Amniotic epithelial cell (primary cell): ENCODE measurements at places on chromosomes 3 and 15.

- DNase-seq = no peak
These were observed 292.1 kb downstream of the FGF12 start for GRCh38 chr3:192435241-192435640.

DNA sequence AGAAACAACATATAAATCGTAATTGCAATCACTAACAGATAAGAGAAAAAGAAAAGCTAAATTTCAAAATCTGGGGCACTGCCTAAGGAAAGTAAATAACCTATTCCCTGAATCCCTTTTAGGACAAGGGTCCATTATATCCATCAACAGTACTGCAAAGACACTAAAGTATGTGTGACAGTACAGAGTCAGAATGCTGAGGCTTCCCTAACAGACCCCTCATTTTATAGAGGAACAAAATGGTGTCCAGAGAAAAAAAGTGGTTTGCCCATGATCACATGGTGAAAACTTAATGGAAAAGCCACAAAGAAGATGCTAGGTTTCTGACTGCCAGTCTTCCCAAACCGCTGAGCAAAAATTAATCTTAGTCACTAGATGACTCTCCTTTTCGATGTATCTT is 93.8 kb downstream of the DHX30 start:
- DNase-seq = no peak

DNA sequence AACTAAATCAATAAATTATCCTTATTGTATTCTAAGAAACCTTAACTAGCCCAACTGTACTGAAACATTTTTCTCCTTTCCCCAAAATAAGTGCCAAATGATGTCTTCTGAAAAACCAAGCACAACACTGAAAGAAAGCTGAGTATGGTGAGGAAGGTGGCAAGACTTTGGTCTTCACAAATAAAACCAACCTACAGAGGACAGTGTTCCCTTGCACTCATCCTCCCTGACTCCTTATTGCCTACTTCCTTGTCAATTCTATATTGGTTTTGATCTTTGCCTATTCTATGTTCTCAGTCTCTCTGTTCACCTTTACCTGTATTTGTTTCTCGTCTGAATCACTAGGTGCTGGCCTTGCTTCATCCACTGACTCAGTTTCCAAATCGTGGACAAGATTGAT is 490.1 kb upstream of the ZNF385D start:
- no peak for DNase-seq

DNA sequence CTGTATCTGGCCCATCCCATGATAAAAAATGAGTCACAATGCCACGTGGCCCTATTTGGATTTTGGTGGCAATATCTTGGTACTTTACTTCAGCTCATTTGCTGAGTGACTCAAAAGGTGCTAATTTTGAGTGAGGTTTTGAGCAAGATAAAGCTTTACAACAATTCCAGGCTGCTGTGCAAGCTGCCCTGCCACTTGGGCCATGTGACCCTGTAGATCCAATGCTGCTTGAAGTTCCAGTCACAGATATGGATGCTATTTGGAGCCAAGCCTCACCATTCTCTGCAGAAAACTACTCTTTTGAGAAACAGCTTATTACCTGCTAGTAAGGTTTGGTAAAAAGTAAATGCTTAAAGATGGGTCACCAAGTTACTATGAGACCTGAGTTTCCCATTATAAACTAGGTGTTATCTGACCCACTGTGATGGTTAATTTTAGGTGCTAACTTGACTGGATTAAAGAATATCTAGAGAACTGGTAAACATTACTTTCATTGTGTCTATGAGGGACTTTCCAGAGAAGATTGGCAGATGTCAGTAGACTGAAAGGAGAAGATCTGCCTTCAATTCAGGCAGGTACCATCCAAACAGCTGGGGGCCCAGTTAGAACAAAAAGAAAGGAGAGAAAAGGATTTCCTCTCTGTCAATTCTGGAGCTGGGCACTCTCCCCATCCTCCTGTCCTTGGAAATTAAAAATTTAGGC is 1083.9 kb downstream of the DIPK2A start:
- no peak for DNase-seq

GRCh38 chr15:57827021-57827420 is 120.5 kb downstream of the POLR2M start:
- no peak for DNase-seq

GRCh38 chr3:89488800-89489580 is 381.6 kb downstream of the EPHA3 start:
- DNase-seq = peak; percentile 48

DNA sequence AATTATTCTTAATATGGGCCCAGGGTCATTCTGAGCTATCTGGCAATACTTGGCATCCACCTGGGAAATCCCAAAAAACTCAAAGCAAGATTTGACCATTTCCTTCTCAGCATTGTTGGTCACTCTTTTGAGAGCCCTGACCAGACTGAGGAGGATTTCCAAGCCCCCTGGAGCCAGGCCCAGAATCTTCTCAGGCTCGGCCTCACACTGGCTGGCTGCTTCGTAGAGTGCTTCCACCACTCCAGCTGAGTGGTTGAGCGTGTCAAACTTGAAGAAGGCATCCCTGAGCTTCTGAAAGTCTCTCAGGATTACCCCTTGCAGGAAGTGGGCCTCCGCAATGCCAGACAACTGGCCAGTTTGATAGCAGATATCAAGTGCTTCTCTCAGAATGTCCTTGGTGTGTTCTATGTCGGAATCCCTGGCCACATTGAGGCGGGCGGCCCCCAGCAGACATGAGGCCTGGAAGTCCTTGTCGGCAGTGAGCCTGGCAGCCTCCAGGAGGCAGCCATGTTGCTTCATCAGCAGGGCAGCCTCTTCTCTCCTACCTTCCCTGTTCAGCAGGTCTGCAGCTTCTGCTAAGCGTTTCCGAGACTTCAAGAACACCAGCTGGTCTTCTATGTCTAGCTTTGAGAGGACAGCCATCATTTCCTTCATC is 68.9 kb upstream of the DCLK3 start:
- DNase-seq = no peak

GRCh38 chr15:66659384-66659783 is 42.7 kb upstream of the SMAD6 start:
- no peak for DNase-seq

GRCh38 chr3:58779934-58780333 is 113.4 kb upstream of the FAM3D start:
- DNase-seq = no peak

DNA sequence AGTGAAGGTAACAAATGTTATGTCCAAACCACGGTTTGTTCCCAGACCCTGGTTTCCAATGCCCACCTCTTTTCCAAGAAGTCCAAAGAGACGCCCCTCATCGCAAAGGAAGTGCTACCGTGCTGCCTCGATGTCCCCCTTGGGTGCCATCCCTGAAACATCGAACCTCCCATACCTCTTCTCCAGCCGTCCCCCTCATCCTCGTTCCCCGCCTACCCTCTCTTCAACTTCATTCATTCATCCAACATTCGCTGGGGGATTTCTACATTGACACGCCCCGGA is 467 bp downstream of the TIPIN start:
- no peak for DNase-seq

- peak; percentile 56 for DNase-seq
These were observed 7.5 kb downstream of the CMSS1 start for GRCh38 chr3:99825004-99825640.

DNA sequence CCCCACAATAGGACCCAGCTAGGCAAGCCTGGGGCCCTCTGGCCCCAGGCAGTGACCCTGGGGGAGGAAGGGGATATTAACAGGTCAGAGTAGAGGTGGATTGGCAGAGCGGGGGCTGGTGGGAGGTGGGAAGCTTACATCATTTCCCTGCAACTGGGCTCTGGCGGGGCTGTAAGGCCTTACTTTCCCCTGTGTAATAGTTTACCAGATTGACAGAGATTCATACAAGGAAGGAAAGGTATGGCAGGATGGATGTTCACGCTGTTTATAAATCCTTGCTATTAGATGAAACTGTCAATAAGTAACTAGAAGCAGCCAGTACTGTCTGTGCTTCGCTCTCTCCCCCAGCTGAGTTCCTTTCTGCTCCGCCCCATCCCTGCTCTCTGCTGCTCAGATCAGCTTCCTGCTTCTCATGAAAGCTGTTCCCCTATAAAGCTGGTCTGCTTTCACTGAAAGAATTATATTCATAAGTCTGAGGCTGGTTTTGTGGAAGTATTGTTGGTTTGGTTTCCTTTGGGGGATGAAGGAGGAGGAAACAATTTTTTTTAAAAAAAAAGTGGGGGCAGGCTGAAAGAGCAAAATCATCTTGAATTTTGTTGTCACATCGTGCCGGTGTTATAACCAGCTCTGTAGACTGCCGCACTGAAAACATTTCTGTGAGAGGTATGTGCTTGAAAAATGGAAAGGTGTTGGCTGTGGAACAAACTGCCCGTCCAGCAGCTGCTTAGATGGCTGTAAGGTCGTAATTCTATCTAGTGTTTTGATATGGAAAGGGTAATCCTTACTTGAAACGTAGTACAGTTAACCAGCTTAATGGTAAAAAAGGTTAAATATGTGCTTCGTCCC is 76.4 kb downstream of the BBX start:
- peak; percentile 53 for DNase-seq

GRCh38 chr3:14248477-14248848 is 69.8 kb downstream of the LSM3 start:
- no peak for DNase-seq

- peak; percentile 5 for DNase-seq
These were observed 402.6 kb upstream of the GBE1 start for GRCh38 chr3:82163907-82164520.

- DNase-seq = peak; percentile 63
These were observed 9.0 kb upstream of the STRIT1 start for GRCh38 chr3:155302481-155302880.

DNA sequence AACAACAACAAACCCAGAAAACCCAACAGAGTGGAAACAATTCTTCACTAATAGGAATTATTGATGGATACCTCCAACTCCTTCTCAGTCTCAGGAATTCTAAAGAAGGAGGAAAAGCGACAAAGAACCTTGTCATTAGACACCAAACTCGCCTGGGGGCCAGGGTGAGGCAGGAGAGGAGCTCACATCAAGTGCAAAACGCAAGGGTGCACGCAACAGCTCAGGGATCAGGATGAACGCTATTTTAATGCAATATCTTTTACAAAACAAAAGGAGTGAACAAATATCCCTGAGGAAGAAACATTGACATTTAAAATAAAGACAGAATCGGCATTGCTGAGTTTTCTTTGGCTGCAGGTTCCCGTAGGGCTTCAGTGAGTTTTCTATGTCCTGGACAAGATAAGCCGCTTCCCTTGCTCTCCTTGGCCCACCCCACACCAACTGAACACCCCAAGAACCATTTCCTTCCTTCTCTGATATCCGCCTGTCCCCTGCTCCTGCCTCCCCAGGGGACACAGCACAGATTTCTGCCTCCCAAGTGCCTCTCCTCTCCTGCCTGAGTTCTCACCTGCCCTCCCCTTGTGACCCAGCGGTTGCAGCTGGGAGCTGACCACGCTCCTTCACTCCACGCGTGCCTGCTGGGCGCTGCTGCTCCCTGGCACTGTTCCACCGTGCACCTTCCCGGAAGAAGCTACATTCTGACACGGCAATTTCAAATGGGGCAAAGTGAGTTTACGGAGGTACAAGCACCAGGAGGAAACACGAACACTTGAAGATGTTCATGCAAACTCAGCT is 63.0 kb downstream of the ATP10A start:
- DNase-seq = no peak

GRCh38 chr3:103976931-103977339 is 1389.8 kb upstream of the ALCAM start:
- no peak for DNase-seq

DNA sequence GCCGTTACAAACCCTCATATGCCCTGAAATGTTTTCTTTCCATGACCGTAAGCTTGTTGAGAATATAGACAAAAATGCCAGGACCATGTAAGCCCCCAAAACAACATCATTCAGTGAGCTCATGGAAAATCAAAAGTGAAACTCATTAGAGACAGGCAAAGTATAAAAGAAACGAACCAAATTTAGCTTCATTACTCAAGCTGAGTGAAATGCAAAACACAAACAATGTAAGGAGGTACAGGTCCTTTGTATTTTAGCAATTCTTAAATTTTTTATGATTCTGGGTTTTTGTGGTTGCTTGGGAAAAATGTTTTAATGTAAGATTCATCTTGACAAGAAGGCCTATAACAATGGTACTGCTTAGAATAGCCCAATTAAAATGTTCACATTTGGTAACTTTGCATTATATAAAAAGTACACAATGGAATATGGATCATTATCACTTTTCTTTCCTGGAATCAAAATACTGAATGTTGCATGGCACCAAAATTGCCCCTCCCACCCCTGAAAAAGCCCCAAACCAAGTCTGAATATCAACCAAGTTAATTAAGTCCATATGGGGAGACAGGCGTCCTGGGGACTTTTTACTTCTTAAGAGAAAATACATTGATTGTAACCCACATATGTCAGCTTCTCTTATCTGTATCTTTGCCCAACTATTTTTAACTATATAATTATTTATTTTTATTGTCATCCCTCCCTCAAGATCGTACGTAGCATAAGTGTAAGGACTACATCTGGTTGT is 247.7 kb upstream of the CDIN1 start:
- no peak for DNase-seq

- peak; percentile 60 for DNase-seq
These were observed 38.1 kb downstream of the SRGAP3 start for GRCh38 chr3:9211155-9211950.

GRCh38 chr15:78682693-78683410 is 41.8 kb upstream of the CHRNB4 start:
- DNase-seq = no peak

- peak; percentile 7 for DNase-seq
These were observed 4.9 kb upstream of the DYNC1LI1 start for GRCh38 chr3:32575451-32576113.

DNA sequence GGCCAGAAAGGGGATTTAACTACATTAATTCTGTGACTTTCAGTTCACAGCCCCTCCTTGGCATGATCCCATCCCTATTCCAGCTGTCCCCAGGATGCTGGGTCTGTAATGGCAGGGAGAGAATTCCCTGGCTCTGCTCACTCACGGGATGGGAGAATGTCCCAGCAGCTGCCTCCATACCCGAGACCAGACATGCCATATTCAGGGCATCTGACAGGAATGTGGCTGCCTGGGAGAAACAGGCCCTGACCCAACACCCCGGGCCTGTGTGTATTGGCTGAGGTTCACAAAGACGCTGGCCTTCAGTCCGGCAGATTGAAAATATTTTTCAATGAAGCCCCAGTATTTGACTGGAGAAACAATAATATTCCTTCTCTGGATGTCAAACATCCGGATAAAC is 83.6 kb upstream of the SMAD3 start:
- DNase-seq = no peak

DNA sequence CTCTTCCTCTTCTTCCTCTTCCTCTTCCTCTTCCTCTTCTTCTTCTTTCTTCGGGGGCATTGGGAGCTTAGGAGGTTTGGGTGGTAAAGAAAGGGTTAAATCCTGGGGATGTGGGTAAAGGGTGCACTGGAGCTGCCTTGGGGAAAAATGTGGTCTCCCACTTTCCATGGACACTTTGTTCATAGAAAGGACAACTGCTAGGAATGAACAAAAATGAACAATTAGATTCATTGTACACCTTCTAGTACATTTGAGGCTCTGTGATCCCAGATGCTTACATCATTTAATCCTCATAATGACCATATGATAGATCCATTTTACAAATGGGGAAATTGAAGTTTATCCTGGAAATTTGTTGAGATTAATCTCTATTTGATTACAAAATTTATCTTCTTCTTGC is 699.7 kb downstream of the TUSC7 start:
- no peak for DNase-seq

- peak; percentile 99 for DNase-seq
These were observed 132.2 kb downstream of the GREM1 start for GRCh38 chr15:32849769-32850668.

- DNase-seq = peak; percentile 37
These were observed 16.3 kb downstream of the SEC11A start for GRCh38 chr15:84699538-84700191.

- no peak for DNase-seq
These were observed 22.6 kb downstream of the MKRN2OS start for GRCh38 chr3:12522721-12523120.

GRCh38 chr15:68528626-68529290 is 50.0 kb upstream of the CORO2B start:
- peak; percentile 68 for DNase-seq
